ENCODE measurements at places on chromosomes 6 and 20.

GRCh38 chr20:38498909-38499308 lies 26.3 kb downstream of the RALGAPB start:
- DNase-seq, result no peak

DNA sequence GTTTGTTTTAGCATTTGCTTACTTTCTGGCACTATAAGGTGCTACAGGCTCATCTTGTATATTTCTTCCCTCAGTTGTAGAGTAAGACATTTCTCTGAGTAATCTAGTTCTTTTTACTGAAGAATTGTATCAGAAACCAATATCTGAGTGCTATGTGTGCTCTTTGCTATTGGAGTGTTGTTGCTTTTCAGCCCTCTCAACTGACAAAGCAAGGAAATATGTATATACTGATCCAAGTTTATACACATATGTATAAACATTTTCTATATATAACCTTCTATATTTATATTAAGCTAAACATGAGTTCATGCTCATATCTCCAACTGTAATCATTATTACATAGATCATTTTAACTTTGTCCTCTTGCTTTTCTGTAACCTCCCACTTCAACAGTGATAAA lies 405.7 kb downstream of the RFPL4B start:
- DNase-seq, result no peak

GRCh38 chr6:116866281-116866871 lies 10.7 kb upstream of the RFX6 start:
- no peak for DNase-seq

DNA sequence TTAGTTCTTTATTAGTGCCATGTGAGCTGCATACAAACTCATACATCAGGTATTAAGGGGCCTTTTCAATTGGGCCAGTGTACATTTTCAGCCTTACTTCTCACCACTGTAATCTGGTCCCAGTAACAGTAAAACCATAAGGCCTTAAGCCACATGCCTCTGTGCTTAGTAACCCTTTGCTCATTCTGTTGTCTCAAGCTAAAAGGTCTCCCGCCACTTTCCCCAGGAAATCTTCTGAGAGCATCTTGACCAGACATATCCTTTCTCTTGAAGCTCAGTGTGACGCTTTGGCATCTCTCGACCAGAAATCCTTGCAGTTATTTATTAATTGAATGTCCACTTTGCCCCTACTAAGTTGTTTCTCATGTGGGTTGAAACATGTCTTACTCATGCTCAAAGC lies 68.0 kb downstream of the CYP39A1 start:
- DNase-seq, result no peak

DNA sequence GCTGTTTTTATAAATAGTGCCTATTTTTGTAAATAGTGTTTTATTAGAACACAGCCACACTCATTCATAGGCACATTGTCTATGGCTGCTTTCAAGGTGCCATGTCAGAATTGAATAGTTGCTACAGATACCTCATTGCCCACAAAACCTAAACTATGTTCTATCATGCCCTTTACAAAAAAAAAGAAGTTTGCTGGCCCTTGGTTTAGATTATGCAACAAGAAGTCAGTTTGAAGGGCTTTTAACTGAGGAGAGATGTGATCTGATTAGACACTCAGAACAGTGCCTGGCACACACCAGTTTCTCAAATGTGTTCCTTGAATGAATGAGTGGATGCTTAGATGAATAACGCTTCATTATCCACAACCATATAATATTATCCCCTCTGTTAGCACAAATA lies 366.1 kb downstream of the MAFB start:
- DNase-seq, result no peak

DNA sequence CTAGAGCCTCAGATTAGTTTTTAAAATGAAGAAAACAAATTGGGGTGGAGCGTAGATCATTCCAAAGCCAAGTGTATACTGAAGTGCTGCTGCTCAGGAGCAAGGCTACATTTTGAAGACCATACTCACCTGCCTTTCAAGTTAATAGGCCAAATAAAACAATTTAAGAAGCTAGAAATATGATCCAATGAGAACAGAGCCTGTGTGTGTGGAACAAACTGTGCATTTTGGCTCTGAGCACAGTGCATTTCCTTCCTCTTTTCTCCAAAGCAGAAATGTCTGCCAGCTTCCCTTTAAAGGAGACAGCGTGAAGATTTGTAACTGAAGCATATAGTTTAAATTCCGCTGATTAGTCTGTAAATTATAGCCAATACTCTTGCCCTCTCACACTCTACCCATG lies 3.2 kb upstream of the IFNGR1 start:
- DNase-seq, result no peak

DNA sequence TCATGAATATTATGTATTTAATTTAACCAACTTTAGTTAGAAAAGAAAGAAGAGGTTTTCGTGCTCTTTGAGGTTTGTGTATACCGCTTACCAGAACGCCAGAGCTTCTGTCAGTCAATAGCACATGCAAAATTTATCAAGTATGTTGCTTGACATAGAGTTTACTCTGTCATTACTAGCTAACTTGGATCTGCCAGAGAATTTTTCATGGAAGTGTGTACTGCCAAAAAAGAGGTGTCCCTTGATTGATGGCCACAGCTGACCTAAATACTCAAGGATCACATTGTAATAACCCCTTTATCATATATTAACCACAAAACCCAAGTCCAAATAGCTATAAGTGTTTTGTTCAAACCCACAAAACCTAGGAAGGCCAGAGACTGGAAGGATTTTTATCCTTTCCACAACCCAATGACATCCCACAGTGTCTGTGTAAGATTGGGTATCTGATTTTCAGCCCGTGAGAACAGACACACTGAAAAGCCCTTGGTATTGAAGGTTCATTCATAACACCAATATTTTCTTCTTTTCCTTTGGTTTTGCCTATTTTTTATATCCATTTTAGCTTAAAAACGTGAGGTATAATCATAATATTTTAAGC lies 194.0 kb upstream of the EYA4 start:
- no peak for DNase-seq

GRCh38 chr6:119322715-119323350 lies 26.7 kb downstream of the MAN1A1 start:
- no peak for DNase-seq

- DNase-seq, result no peak
Measured at GRCh38 chr6:13282393-13283069, 45.8 kb downstream of the TBC1D7 start.

DNA sequence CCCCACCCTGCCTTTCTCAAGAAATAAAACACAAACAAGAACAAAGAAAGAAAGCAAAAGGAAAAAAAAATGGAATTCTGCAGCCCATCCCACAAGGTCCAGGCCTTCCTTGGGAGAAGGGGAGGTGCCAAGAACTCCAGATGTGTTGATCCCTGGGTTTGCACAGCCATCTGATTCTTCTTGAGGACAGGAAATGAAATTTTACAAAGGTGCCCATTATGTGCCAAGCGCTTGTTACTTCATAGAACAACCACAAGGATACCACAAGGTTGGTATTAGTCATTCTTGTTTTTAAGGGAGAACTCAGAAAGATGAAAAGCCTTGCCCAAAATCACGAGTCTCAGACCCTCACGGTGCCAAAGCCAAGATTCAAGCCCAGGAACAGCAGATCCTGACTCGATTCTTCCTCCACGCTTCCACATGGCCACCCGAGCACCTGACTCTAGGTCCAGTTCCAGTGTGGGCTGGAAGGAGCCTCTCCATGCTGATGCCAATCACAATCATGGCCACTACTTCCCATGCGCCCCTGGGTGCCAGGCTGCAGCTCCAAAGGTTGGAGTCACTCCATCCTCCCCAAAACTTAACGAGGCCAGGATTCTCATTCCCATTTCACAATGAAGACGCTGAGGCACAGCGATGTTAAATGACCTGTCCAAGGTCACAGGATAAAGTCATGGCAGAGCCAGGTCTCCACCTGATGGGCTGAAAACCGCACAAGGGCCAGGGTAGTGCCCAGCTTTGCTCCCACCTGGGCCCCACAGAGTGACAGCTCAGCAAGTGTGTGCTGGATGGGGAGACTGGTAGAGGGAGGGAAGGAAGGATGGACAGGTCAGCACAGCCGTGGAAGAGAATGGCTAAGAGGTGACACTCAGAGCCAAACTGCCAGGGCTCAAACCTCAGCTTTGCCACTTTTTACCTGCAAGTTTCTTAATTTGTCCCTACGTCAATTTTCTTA lies 66.7 kb upstream of the TOP1 start:
- DNase-seq, result no peak

GRCh38 chr20:47040506-47041125 lies 146.0 kb downstream of the EYA2 start:
- DNase-seq, result no peak

DNA sequence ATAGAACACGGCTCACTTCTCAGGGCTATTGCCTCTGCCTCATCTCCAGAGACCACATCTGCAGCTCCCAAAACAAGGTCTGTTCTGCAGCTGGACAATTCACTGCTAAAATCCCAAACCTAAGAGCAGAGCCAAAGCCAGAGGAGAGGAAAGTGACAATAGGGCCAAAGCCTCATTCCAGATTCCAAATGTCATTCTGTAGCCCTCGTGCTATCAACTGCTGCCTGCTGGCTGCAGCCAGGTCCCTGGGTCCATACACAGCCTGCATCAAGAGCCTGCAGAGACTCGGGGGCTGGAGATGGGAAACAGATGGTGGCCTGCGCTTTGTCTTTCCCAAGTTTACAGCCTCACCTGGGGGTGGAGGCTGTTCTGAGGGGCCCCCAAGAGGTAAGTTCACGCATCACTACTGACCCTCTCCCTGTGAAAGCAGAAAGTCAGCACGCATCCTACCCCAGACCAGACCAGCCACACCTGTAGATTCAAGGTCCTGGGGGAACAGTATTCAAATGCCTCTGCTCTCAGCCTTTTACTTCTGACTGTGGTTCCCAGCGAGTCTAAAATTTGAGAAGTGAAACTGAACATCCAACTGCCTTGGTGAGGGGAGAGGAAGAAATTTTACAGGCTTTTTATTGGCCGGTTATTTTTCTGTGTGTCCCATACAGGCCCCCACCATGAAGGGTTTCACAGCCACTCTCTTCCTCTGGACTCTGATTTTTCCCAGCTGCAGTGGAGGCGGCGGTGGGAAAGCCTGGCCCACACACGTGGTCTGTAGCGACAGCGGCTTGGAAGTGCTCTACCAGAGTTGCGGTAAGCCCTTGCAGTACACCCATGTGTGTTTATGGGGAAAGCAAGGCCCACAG lies at the start of gene LY86:
TSS of gene LY86 (plus strand) at position 657 of the 860 bp plus-strand sequence. CDS start at position 672, 15 bp downstream.
- DNase-seq, result no peak

DNA sequence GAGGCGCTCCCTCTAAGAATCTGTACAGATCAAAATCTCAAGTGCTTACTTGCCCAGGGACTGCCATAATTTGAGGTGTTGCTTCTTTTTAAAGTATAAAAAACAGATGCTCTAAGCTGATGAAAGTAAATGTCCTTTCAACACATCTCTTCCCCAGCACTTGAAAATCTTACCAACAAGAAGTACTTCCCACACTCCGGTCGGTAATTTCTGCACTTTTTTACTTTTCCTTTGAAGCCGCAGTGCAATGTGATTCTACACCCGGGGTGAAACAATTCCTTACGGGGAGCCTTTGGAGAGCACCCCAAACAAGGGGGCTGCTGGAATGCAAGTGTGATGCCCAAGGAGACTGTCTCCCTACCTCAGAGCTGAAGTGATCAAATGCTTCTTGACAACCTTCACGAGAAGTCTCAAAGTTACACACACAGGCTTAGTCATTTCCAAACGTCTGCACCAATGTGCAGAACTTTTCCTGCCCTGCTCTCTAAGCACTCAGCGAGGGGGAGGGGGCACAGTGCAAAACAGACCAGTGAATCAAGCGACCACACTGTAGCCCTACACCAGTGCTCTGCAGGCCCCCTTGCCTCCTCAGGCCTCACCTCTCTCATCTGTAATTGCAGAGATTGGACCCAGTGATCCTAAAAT lies 56.7 kb downstream of the ATXN1 start:
- no peak for DNase-seq

- DNase-seq, result no peak
Measured at GRCh38 chr6:13536796-13537526, 37.4 kb upstream of the SIRT5 start.

GRCh38 chr6:29945281-29945820 lies 3.0 kb downstream of the HLA-A start:
- no peak for DNase-seq

- DNase-seq, result no peak
Measured at GRCh38 chr6:118197539-118197938, 290.5 kb downstream of the SLC35F1 start.

- no peak for DNase-seq
Measured at GRCh38 chr6:123007885-123008284, 11.8 kb downstream of the CLVS2 start.

GRCh38 chr20:25340380-25340779 lies 50.3 kb downstream of the ABHD12 start:
- no peak for DNase-seq

- peak; percentile 81 for DNase-seq
Measured at GRCh38 chr6:90375681-90376439, 79.2 kb upstream of the BACH2 start.

All from BJ (cell line).